ENCODE measurements at places on chromosomes 2 and 18.

DNA sequence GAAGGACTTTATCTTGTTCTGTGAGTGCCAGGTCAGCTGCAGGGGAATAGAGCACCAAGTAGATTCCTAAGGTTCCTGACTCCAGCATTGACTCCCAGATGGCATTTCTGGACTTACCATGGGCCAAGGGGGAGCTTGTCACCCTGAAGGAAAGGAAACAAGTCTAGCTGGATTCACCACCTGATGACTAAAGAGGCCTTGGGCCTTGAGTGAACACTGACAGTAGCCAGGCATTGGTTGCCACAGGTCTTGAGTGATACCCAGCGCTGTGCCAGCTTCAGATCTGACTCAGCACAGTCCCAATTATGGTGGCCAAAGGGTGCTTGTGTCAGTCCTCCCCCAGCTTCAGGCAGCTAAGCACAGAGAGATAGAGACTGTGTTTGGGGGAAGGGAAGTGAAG lies 40.1 kb upstream of the CAPN13 start:
- DNase-seq, result no peak

DNA sequence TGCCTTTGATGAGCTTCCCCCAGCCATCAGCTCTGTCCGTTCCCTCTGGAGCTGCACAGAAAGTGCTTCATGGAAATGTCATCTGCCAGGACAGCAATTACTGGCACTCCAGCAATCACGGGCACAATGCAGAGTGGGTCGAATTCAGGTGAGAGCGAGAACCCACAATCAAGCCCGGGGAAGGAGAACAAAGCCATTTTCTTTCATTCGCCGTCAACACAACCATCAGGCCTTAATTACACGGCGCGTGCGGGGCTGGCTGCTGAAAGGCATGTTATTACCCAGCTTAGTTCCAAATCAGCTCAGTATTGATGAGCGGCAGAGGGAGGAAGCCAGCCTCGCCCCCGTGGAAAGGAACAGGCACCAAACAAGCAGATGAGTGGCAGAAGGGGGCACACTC lies 143.9 kb downstream of the MYT1L start:
- DNase-seq, result no peak

DNA sequence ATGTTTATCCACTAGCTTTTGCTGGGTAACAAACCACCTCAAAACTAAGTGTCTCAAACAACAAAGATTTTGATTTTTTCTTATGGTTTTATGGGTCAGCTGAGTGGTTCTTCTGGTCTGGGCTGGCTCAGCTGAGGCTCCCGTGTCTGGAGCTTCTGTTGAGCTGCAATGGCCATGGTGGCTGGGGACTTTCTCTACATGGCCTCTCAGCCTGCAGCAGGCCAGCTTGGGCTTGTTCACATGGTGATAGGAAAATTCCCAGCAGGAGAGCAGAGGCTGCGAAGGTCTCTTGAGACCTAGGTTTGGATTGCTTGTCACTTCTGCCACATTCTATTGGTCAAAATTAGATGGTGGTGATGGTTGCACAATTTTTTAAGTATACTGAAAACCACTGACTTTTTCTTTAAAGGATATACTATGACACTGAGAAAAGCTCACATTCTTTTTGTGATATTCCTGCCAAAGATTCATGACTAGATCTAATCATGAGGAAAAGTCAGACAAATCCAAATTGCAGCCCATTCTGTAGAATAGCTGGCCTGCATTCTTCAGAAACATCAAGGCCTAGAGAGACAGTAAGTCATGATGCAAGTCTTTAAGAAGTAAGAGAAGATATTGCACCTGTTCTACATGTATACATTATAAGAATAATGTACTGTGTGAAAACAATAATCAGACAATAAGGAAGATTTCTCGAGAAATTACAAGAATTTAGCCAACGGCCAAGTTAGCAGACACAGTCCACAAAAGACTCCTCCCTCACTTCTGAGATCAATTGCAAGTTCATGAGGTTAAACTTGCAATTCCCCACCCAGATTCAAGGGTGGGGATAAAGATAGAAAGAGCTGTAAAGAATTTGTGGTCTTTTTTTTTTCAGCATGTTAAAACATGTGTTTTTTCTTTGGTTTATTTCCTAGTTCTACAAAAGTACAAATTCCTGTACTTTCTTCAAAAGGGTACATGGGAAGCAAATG lies 35.0 kb upstream of the IL1R2 start:
- DNase-seq, result no peak

DNA sequence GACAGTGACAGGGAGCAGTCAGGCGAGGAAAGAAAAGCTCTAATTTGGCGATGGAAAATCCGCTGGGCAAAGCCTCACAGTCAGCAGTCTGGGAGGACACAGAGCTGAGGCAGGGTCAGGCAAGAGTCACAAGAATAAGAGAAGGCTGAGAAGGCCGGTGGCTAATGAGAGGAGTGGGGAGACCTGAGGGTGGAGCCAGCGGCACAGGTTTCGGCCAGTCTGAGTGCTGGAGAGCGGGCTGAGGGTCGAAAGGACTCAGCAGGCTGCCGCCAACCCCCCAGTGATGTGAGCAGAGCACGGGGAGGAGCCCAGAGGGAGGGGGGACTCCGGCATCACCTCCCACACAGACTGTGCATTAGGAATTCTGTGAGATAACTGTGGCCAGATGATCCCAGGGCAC lies 500.6 kb upstream of the MYT1L start:
- DNase-seq, result no peak

GRCh38 chr2:225971433-225971832 lies 571.9 kb downstream of the NYAP2 start:
- DNase-seq, result no peak

GRCh38 chr2:71925268-71926088 lies 222.2 kb downstream of the CYP26B1 start:
- DNase-seq, result no peak

DNA sequence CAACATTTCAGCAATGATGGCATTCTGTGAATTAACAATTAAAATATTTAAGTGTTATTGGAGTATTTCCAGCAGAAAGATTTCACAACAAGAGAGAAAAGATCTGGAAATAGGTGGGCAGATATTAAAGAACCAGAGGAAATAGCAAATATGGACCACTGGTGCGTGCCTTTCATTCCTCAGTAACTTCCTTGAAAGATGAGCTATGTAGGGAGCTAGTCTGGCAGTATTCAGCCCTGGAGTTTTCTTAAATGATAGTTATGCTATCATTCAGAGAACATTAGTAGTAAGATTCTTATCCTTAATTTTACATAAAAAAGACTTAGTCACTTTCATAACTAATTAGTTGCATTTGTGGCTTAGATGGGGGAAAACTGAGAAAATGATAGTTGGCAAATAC lies 41.5 kb downstream of the TANC1 start:
- no peak for DNase-seq

- DNase-seq, result no peak
Measured at GRCh38 chr18:23565916-23566547, 20.3 kb downstream of the NPC1 start.

DNA sequence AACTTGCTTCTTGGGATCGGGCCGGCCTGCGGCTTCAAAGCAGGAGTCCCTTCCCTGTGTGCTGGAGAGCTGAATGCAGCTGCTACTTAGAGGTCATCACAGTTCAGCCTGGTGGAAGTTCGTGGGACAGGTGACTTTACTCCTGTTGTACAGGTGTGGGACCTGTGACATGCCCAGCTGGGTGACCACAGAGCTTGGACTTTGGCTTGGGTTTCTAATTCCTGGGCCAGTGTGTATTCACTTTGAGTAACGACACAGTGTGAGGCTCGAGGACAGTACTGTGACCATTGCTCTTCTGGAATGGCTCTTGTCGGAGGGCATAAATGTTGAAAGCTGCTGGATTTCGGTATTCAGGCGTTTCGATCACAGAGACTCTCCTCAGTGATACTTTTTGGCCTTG lies 114.5 kb downstream of the STPG4 start:
- DNase-seq, result no peak

DNA sequence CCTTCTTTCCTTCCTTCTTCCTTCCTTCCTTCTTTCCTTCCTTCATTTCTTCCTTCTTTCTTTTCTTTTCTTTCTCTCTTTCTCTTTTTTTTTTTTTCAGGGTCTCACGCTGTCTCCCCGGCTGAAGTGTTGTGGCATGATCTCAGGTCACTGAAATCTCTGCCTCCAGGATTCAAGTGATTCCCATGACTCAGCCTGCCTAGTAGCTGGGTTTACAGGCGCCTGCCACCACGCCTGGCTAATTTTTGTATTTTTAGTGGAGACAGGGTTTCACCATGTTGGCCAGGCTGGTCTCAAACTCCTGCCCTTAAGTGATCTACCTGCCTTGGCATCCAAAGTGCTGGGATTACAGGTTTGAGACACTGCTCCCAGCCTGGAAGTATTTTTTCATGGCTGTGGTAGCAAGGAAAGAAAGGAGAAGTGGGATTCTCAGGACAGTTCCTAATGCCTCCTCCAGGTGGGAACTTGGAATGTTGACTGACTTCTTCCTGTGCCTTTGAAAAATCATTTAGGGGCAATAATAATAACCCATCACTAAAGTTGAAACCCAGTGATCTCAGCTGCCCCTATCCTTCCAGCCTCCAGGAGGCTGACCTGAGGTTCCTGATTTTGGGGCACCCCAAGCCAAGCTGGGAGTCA lies 89.3 kb upstream of the CELF4 start:
- DNase-seq, result no peak

DNA sequence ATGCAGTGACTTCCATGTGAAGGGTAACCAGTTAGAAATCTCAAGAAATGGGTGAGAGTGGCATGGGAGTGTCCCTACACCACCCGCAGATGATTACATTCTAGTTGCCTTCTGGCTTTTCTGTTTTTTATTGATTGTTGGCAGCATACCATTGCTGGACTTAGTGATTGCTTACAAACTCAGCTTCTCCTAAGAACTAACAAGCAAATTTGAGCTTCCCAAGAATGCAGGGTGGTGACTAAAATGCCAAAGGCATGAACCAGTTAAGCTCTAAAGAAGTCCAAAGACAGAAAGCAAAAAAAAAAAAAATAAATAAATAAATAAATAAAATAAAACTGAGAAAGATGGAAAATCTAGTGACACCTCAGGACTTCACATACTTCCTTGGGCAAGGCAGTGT lies 245.5 kb upstream of the PARD3B start:
- no peak for DNase-seq

DNA sequence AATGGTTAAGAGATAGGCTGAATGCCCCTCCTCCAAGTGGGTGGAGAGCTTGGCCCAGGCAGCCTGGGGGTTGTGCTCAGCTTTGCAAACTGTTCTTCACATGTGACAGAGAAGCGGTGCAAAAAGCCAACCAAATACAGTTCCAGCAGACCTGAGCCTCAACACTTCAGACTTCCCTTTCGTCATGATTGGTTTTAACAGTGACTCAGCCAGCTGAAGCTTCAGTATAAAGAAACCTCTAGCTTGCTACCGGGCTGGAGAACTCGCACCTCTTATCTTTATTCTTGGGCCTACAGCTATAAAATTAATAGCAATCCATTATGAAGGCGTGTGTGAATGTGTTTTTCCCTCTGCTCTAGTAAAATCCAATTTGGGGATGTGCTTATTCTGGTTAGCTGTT lies 20.0 kb downstream of the SETBP1 start:
- no peak for DNase-seq

GRCh38 chr2:5145801-5146200 lies 546.4 kb upstream of the SOX11 start:
- no peak for DNase-seq

Measured in dorsolateral prefrontal cortex (tissue), 122 donors.